ENCODE measurements at places on chromosomes 4 and X.
A peak's percentile ranks its signal among the peaks of the same experiment; 100 is the strongest.

GRCh38 chrX:103742339-103742738 lies 31.6 kb downstream of the TMEM31 start:
- no peak for DNase-seq

- peak; percentile 15 for DNase-seq
These were observed 18.8 kb upstream of the CHRNA9 start for GRCh38 chr4:40316333-40316781.

DNA sequence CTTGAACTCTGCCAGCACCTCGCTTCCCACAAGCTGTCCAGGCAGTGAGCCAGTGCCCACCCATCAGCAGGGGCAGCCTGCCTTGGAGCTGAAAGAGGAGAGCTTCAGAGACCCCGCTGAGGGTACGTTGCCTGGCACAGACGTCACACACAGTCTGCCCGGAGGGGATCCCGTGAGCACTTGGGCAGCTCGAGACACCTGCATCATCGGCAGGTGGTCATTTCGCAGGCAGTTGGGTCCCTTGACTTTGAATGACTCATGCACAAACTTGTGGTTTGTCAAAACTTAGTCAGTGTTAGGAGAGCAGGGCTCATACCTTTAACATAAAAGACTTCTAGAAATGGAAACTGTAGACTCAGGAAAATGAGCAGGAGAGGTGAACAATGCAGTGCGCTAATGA lies 9.9 kb downstream of the TACC3 start:
- DNase-seq: no peak

- no peak for DNase-seq
These were observed 20.9 kb downstream of the CLRN2 start for GRCh38 chr4:17535906-17536305.

Data from stimulated activated CD4-positive, alpha-beta T cell treated with anti-CD3 and anti-CD28 coated beads, Interleukin-4, amount 100 ng/mL, for 48 hours (primary cell).